Fibroblast of gingiva (primary cell): ENCODE measurements at places on chromosomes 7 and 10.

DNA sequence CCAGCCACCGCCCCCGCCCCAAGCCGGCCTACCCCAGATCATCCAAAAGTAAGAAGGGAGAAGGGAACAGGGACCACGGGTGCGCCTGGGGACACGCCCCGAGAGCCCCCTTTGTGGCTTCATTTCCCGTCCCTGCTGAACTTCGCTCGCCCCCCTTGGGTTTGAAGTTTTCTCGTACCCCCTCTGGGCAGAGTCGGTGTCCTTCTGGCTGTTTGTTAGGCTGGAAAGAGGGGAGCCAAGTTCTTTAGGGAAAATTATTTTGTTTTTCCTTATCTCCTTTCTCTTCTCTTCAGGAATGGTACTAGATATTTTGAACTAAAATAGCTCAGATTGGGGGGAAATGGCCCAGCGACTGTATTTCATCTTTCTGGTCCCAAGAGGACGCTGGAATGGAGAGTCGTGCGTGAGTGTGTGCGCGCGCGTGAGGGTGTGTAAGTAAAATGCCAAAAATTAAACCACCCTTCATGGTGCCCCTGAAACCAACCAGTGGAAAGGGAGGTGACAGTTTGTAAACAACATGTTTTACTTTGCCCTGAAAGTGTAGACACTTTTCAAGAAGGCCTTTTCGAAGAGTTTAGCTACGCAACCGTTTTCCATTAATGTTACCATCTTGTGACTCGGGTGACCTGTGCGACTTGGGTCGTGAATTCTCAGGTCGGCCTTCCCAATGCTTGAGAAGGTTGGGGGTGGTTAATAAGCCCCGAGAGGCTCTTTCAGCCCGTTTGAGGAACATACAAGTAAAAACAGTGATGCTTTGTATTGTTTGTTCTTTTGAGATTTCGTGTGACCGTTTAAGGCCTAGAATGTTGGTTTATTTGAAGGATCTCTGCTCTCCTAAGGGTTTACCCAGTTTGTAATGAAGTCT, 694 bp downstream of the RBM20 start:
- DNase-seq, result no peak

GRCh38 chr10:60762554-60762953, 15.7 kb upstream of the CDK1 start:
- DNase-seq, result no peak

DNA sequence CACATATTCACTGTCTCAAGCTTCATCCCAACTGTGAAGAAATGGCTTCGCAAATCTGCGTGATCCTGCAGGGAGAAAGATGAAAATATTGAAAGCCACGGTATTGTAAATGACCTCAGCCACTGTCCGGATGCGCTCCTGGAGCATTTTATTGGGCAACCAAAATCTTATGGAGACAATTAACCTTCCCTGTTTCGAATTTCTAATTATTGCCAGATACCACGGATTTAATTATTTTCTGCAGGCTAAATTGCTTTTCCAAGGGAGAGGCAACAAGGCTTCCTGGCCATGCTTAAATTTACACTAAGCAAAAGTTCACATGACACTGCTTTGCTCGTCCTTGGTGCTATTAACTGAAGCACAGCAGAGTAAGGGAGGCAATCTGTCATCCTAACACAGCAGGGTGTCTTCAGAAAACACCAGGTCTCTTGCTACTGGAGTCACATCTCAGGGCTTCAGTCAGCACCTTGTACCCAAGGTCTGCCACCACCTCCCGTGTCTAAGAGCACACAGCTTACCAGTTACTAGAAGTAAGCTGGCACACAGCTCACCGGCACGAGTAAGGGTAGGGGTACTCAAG, 162.2 kb downstream of the SFMBT2 start:
- DNase-seq, result no peak

DNA sequence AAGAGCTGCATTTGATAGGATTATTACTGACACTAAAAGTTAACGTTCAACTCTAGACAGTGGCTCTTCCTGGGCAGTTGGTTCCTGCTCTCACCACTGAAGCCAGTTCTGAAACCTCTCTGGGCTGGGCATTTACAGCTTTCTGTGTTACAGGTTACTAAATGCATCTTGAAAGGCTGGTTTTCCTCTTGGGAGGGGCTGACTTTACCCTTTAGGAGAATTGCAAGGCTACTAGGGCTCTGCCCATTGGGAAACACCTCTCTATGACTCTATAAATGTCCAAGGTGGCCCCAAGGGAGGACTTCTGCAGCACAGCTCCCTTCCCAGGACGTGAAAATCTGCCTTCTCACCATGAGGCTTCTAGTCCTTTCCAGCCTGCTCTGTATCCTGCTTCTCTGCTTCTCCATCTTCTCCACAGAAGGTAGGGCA, at the start of gene GPR15LG:
Gene GPR15LG (plus strand): TSS at position 301 of the 429 bp plus-strand sequence. CDS start 51 bp downstream, at position 352.
- DNase-seq, result no peak

- no peak for DNase-seq
Measured at GRCh38 chr10:84783386-84783785, 455.0 kb downstream of the CCSER2 start.
